ENCODE measurements at places on chromosomes 2 and 18. TPM values are rescaled to one million over a fixed set of nuclear protein-coding genes. Genes with fewer than 3 reads are reported as not detected.

DNA sequence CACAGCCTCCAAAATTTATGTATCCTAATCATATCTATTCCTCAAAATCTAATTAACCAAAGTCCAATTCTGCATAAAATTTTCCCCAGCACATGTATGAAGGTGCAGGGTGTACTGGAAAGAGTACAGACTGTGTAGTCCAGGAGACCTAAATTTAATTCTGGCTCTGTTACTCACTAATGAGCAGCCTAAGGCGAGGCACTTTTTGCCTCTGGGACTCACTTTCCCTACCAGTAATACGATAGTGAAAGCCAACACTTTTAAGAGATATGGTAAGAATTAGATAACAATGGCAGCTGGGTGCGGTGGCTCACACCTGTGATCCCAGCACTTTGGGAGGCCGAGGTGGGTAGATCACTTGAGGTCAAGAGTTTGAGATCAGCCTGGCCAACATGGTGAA lies 177.7 kb downstream of the PIEZO2 start:
- H3K4me1 ChIP-seq: no peaks in the 10 kb centered on the region
- DNase-seq: no peak
- no peak overlapping the region for H3K4me3 ChIP-seq
- no peak overlapping the region for H3K27ac ChIP-seq
- no peaks in the 10 kb centered on the region for H3K27me3 ChIP-seq

DNA sequence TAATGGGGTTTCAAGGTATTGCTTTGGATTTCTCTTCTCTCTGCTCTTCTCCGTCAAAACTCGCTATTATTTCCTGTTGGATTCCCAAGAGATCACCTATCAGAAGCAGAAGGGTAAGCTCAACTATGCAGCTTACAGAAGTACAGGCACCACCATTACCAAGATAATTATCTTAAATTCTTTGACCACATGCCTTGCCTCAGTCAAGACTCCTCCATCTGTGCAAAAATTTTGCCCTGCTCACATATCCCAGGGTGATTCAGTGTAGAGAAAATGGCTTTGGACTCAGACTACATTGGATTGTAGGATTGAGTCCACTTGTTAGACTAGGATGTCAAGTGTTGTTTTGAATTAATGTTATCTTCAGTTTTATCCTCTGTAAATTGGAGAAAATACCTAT lies 698.7 kb downstream of the TDRD15 start:
- H3K27me3 ChIP-seq: no peaks in the 10 kb centered on the region
- H3K36me3 ChIP-seq: no peaks in the 10 kb centered on the region
- H3K4me1 ChIP-seq: no peaks in the 10 kb centered on the region
- H3K27ac ChIP-seq: no peak overlapping the region
- H3K4me3 ChIP-seq: no peak overlapping the region
- DNase-seq: no peak

GRCh38 chr2:160581448-160581847 lies 87.8 kb upstream of the RBMS1 start:
- no peaks in the 10 kb centered on the region for H3K4me1 ChIP-seq
- H3K4me3 ChIP-seq: no peak overlapping the region
- no peak for DNase-seq
- H3K36me3 ChIP-seq: no peaks in the 10 kb centered on the region

GRCh38 chr2:163347982-163348856 lies 387.6 kb downstream of the FIGN start:
- H3K27ac ChIP-seq: peak overlapping the region; percentile 47
- peak; percentile 15 for DNase-seq
- no peaks in the 10 kb centered on the region for H3K4me1 ChIP-seq
- no peaks in the 10 kb centered on the region for H3K36me3 ChIP-seq

GRCh38 chr2:1605102-1606045 lies 138.9 kb downstream of the PXDN start:
- H3K27ac ChIP-seq: peak overlapping the region; percentile 59
- no peaks in the 10 kb centered on the region for H3K4me1 ChIP-seq
- no peaks in the 10 kb centered on the region for H3K27me3 ChIP-seq
- no peaks in the 10 kb centered on the region for H3K36me3 ChIP-seq
- peak; percentile 44 for DNase-seq
- H3K4me3 ChIP-seq: no peak overlapping the region

DNA sequence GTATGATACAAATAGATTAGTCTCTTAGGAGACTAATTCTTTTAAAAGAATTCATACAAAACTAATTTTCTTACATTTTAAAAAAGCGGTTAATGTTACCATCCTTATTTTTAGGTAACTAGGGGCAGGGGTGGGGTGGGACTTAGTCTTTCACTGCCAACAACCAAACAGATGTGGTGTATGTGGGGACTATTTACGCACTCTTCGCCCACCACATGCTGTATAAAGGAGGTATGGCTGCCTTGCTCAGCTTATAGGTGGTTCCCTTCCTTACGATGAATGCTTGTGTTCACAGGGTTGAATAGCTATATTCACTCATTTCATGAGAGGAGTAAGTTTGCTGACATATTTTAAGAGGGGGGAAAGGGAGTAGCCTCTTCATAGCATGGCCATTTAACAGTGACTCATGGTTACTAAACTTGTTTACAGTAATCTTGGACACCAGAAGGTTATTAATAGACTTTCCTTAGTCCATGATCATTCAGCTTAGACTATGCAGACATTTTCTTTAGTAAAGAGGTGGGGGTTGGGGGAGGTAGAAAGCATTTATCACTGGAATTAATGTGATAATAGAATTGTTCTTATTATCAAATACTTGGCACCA lies 61.8 kb downstream of the CAB39 start:
- no peaks in the 10 kb centered on the region for H3K27me3 ChIP-seq
- H3K4me3 ChIP-seq: no peak overlapping the region
- no peak for DNase-seq

- no peaks in the 10 kb centered on the region for H3K36me3 ChIP-seq
- peak overlapping the region; percentile 61 for H3K27ac ChIP-seq
- DNase-seq: no peak
- peak overlapping the region; percentile 82 for H3K4me3 ChIP-seq
- H3K4me1 ChIP-seq: no peaks in the 10 kb centered on the region
Measured at GRCh38 chr2:226797989-226798421, 1.6 kb downstream of the IRS1 start.

DNA sequence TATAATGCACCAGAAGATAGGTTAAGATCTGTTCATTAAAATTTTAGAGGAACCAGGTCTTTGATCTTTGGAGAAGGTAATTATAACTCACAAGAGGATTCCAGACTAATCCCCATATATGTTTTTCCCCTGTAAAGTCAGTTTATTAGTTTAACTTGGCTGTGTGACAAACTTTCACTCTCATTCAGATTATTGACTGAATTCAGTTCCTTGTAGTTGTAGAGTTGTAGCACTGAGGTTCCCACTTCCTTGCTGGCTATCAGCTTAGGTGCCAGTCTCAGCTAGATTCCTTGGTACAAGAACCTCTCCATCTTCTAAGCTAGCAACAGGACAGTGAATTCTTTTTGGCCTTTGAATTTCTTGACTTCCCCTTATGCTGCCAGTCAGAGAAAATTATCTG lies 19.1 kb downstream of the REG1A start:
- DNase-seq: no peak
- no peaks in the 10 kb centered on the region for H3K27me3 ChIP-seq
- H3K4me1 ChIP-seq: no peaks in the 10 kb centered on the region
- no peak overlapping the region for H3K27ac ChIP-seq
- no peak overlapping the region for H3K4me3 ChIP-seq

DNA sequence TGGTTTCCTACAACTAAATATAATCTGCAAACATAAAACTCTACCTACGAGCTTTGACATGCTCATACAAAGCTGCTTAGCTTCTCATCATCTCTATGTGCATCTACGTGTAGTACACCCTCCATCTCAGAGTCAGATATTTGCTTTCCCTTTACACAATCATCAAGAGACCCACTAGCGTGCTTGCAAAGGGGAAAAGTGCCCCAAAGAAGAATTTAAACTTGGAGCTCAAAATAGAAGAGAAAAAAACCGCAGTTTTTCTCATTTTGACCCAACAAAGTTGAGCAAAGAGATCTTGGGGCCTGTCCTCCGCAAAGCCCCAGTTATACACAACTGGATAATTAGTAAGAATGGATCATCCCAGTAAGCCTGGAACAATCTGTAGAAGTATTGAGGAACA lies 104.1 kb downstream of the PAX3 start:
- no peak for DNase-seq
- no peaks in the 10 kb centered on the region for H3K36me3 ChIP-seq
- no peaks in the 10 kb centered on the region for H3K4me1 ChIP-seq
- no peaks in the 10 kb centered on the region for H3K27me3 ChIP-seq

DNA sequence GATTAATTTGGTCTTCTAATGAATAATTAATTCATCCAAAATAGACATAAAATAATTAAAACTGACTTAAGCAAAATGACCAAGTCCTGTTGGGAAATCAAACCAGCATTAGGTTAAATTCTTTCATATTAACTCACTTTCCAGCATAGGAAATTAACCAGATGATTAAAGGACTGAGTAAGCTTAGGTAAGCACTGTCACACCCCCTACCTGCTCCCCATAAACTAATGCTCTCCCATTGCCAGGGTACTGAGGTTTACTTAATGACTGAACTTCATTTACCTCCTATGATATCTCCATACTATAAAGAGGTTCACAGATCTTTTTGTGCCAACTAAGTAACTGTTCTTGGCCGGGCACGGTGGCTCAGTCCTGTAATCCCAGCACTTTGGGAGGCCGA lies 13.7 kb downstream of the DSC2 start:
- H3K4me1 ChIP-seq: no peaks in the 10 kb centered on the region
- no peak for DNase-seq
- no peaks in the 10 kb centered on the region for H3K36me3 ChIP-seq
- no peak overlapping the region for H3K27ac ChIP-seq
- no peaks in the 10 kb centered on the region for H3K27me3 ChIP-seq
- H3K4me3 ChIP-seq: no peak overlapping the region

- H3K27me3 ChIP-seq: no peaks in the 10 kb centered on the region
- no peak for DNase-seq
- H3K36me3 ChIP-seq: no peaks in the 10 kb centered on the region
- H3K27ac ChIP-seq: no peak overlapping the region
- no peak overlapping the region for H3K4me3 ChIP-seq
Measured at GRCh38 chr2:172242961-172243360, 140.3 kb upstream of the DLX2 start.

DNA sequence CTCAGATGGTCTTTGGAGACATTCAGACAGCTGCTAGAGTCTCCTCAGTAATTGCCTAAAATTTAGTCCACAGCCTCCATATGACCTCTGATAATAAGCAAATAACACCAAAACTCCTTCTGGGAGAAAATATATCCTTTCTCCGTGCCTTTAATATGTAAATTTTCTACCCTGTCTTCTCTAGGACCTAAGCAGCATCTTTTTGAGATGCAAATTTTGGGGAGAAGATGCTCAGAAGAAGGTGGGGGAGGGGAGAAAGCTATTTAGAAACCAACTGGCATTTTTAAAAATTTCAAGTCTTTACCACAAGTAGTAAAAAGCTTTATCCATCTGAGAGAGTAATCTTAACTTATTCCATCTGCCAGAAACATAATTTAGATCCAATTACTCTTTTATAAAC lies 120.4 kb upstream of the MSH6 start:
- DNase-seq: no peak
- H3K4me3 ChIP-seq: no peak overlapping the region
- no peaks in the 10 kb centered on the region for H3K4me1 ChIP-seq
- H3K27ac ChIP-seq: no peak overlapping the region

- H3K4me3 ChIP-seq: no peak overlapping the region
- H3K27me3 ChIP-seq: no peaks in the 10 kb centered on the region
- H3K27ac ChIP-seq: no peak overlapping the region
Measured at GRCh38 chr2:13905831-13906230, 726.7 kb upstream of the LRATD1 start.

DNA sequence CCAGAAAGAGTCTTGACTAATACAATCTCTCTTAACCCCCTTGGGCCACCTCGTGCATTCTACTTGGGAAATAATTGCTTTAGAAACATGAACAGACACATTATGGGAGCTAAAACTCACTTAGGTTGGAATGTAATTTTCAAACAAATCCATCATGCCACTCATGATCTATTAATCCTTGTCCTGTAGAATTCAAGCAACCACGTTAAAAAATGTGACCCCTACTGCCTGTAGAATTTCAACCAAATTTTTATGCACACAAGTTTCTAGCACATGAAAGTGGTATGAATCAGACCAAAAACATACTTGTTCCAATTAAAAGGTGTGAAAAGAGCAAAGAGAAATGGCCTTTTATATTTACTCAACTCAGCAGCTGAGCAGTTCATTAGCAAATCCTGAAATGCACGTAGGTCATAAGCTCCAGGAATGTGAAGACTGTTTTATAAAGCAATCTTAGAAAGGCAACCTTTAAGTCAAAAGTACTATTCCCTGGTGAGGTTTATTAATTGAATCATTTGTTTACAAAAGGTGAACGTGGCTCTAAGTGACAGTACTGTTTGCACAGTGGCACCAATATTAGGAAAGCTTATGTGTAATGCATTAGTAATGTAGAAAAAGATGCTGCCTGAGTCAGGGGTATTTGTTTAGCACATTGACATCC lies 459.4 kb upstream of the UBE2E3 start:
- no peaks in the 10 kb centered on the region for H3K27me3 ChIP-seq
- H3K4me3 ChIP-seq: no peak overlapping the region

- no peaks in the 10 kb centered on the region for H3K36me3 ChIP-seq
- DNase-seq: no peak
- no peaks in the 10 kb centered on the region for H3K4me1 ChIP-seq
- no peak overlapping the region for H3K4me3 ChIP-seq
Measured at GRCh38 chr2:30796699-30797098, 10.5 kb downstream of the CAPN13 start.

The MOCOS gene
- 34.0 TPM for total RNA-seq

The LYPD6B gene
- 4.4 TPM for total RNA-seq

The PSMA8 gene
- total RNA-seq: not detected

The SGPP2 gene
- 50.3 TPM for total RNA-seq

The LYG1 gene
- total RNA-seq: 3.6 TPM

The APOB gene
- 1,300 TPM for total RNA-seq

The TUBB8B gene
- total RNA-seq: not detected

The FBXO15 gene
- not detected for total RNA-seq

The SRBD1 gene
- total RNA-seq: 32.2 TPM

All from Peyer's patch (tissue), 4 donors.